Neural crest cell (in vitro differentiated cells): ENCODE measurements at places on chromosomes 11 and 22. TPM values are rescaled to one million over a fixed set of nuclear protein-coding genes. Genes with fewer than 3 reads are reported as not detected.
A peak's percentile ranks its signal among the peaks of the same experiment; 100 is the strongest.

GRCh38 chr11:60240662-60241061 lies 2.3 kb downstream of the MS4A4E start:
- H3K4me3 ChIP-seq = no peak overlapping the region
- no peak for DNase-seq
- H3K27ac ChIP-seq = no peak overlapping the region
- H3K27me3 ChIP-seq = peaks cover 9% of the 10 kb centered on the region
- no peaks in the 10 kb centered on the region for H3K4me1 ChIP-seq
- no peaks in the 10 kb centered on the region for H3K36me3 ChIP-seq

DNA sequence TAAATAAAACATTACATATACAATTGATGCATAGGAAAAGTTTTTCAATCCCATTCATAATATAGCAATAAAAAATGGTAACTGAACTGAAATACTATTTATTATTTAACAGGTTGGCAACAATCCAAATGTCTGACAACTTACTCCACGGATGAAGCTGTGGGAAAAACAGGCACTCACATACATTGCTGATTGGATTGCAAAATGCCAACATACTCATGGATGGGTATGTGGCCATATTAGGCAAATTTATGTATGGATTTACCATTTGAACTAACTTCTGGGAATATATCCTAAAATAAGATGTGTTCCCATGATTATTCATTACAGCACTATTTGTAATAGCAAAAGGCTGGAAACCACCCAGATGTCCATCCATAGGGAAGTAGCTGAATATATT lies 3.2 kb upstream of the BIRC2 start:
- H3K4me1 ChIP-seq = peaks cover 28% of the 10 kb centered on the region
- DNase-seq = no peak
- H3K27ac ChIP-seq = no peak overlapping the region

The MCHR1 gene
- total RNA-seq = 0.84 and 1.3 TPM in 2 replicates

DNA sequence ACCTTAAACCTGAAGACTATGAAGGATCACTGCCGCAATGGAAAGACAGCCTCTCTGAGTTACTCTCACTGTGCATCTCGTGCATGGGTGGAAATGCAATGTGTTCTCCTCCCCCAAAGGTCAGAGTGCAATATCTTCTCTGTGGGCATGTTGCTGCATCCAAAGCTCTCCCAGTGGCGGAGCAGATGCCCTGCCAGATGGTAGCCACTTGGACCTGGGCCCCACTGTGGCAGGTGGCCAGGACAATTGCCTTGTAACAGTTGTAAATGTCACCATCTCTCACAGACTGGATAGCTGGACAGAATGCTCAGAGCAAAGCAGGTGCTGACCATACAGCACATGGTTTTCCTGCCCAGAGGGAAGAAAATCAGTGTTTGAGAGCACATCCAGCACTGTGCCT lies 542.0 kb downstream of the FAM181B start:
- DNase-seq = no peak
- no peak overlapping the region for H3K27ac ChIP-seq
- H3K4me3 ChIP-seq = no peak overlapping the region
- H3K27me3 ChIP-seq = no peaks in the 10 kb centered on the region

The SLC25A18 gene
- total RNA-seq = 0.34 and 0.86 TPM in 2 replicates

- H3K4me3 ChIP-seq = no peak overlapping the region
- H3K4me1 ChIP-seq = peaks cover 7% of the 10 kb centered on the region
- H3K27ac ChIP-seq = peak overlapping the region; percentile 62
- no peaks in the 10 kb centered on the region for H3K36me3 ChIP-seq
- no peak for DNase-seq
Measured at GRCh38 chr22:20750461-20751184, 23.3 kb upstream of the SERPIND1 start.

- no peaks in the 10 kb centered on the region for H3K27me3 ChIP-seq
- DNase-seq = no peak
- no peak overlapping the region for H3K4me3 ChIP-seq
- no peak overlapping the region for H3K27ac ChIP-seq
- H3K36me3 ChIP-seq = no peaks in the 10 kb centered on the region
Measured at GRCh38 chr11:123132881-123133280, 62.2 kb downstream of the CLMP start.

DNA sequence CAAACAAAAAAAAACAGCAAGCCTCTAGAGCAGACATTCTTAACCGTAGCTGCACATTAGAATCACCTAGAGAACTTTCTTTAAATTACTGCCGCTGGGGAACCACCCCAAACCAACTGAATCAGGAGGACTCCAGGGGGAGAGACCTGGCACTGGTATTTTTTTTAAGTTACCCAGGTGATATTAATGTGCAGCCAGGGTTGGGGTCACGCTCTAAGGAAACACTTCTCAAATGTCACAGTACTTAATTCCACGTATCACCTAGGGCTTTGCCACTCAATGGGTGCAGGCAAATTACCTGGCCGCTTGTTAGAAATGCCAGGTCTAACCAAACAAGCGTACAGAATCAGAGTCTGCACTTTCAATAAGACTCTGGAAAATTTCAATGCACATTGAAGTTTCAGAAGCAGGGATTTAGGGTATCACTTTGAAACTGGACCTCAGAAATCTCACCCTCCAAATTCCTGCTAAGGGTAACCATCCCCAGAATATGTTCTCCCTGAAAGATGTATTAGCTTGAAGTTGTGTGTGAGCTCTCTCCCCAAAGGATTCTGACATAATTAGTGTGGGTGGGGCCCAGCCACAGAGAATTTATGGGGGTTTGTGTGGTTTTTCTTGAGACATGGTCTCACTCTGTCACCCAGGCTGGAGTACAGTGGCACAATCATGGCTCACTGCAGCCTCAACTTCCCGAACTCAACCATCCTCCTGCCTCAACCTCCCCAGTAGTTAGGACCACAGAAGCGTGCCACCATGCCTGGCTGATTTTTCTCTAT lies 12.7 kb upstream of the ISX start:
- peaks cover 62% of the 10 kb centered on the region for H3K27me3 ChIP-seq
- no peaks in the 10 kb centered on the region for H3K36me3 ChIP-seq
- no peak for DNase-seq
- no peaks in the 10 kb centered on the region for H3K4me1 ChIP-seq
- no peak overlapping the region for H3K4me3 ChIP-seq

DNA sequence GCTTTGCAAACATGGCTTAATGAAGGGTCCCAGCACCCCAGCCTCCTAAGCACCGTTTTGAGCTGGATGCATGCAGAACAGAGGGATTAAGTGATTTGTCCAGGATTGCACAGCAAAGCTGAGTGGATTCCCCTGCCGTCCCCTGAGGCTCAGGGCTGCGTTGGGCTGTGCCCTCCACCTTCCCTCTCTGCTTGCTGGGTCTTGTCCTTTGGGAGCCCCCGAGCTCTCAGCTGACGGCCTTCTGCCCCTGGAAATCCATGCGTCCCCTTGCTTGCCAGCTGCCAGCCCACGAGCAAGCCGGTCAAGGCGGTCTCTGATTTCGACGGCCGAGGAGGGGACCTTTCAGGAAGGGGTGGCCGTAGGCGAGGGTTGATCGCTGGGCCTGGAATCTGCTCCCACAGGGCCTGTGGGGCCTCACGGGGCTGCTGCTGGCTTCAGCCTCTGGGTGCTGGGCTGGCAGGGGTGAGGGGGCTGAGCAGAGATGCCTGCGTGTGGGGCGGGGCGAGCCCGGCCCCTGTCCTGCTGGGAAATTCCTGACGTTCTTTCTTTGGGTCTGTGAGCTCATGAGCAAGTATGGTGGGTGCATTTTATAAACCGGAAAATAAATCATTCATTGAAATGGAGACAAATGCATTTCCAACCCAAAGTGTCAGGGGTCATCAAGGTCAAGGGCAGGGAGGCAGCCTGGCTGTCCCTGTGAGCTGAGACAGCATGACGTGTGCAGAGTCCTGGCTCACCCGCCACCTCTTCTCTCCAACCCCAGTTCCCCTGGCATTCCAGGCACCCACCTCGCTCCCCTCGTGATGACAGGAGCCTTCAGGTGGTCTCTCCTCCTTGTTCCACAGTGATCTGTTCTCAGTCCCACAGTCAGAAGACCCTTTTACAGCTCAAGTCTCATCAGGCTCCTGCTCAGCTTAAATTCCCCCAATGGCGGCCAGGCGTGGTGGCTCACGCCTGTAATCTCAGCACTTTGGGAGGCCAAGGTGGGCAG lies 28.1 kb downstream of the FGF4 start:
- H3K36me3 ChIP-seq = no peaks in the 10 kb centered on the region
- H3K4me1 ChIP-seq = peaks cover 17% of the 10 kb centered on the region
- no peak overlapping the region for H3K4me3 ChIP-seq
- no peak overlapping the region for H3K27ac ChIP-seq
- no peak for DNase-seq

The PRDM10 gene
- total RNA-seq = 18.5 and 20.1 TPM in 2 replicates

DNA sequence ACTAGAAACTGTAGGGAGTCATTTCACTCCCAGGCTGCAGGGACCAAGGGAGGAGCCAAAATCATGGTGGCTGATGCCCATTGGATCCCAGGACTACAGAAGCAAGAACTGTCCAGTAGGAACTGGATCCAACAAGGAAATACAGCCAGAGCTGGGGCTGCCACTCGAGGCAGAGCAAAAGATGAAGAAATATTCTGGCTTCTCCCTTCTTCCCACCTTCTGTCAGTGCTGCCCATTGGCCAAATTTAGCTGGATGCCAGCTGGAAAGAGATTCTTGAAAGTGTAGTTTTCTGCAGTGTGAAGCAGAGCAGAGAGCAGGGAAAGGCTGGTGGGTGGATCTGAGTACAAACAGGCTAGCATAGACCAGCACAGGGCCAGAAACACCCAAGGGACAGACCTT lies 45.6 kb downstream of the COMMD9 start:
- no peak for DNase-seq
- no peak overlapping the region for H3K27ac ChIP-seq
- H3K4me1 ChIP-seq = no peaks in the 10 kb centered on the region
- H3K4me3 ChIP-seq = no peak overlapping the region
- H3K27me3 ChIP-seq = no peaks in the 10 kb centered on the region

- no peaks in the 10 kb centered on the region for H3K4me1 ChIP-seq
- DNase-seq = no peak
- no peak overlapping the region for H3K27ac ChIP-seq
- H3K4me3 ChIP-seq = no peak overlapping the region
- H3K27me3 ChIP-seq = no peaks in the 10 kb centered on the region
Measured at GRCh38 chr11:101063706-101064105, 65.9 kb downstream of the PGR start.

- H3K36me3 ChIP-seq = no peaks in the 10 kb centered on the region
- no peaks in the 10 kb centered on the region for H3K4me1 ChIP-seq
- peaks cover 35% of the 10 kb centered on the region for H3K27me3 ChIP-seq
- H3K4me3 ChIP-seq = no peak overlapping the region
- no peak overlapping the region for H3K27ac ChIP-seq
- DNase-seq = no peak
Measured at GRCh38 chr11:76729214-76729613, 53.9 kb upstream of the TSKU start.

DNA sequence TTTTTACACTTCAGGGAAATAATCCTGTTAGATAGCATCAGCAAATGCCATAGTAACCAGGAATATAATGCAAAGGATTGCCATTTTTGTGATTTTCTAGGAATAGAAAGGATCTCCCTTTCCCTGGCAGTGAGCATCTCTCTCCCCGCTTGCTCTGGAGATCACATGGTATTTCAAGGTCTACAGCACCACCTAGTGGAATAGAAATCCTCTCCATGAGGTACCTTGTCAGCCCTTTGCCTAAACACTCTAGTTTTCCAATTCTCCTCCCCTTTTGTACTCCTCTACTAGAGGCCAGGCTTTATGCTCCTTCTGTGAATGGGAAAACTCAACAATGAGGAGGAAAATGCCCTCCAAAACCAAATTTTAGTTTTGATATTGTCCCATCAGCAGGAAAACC lies 78.4 kb downstream of the XRRA1 start:
- no peaks in the 10 kb centered on the region for H3K4me1 ChIP-seq
- DNase-seq = no peak
- H3K27ac ChIP-seq = no peak overlapping the region
- no peak overlapping the region for H3K4me3 ChIP-seq
- H3K36me3 ChIP-seq = peaks cover 91% of the 10 kb centered on the region

The TRIM48 gene
- total RNA-seq = not detected in 2 replicates

- no peak overlapping the region for H3K27ac ChIP-seq
- no peaks in the 10 kb centered on the region for H3K27me3 ChIP-seq
- H3K36me3 ChIP-seq = peaks cover 15% of the 10 kb centered on the region
- DNase-seq = no peak
- peak overlapping the region; percentile 95 for H3K4me3 ChIP-seq
Measured at GRCh38 chr11:94972700-94973098, 657 bp downstream of the CWC15 start.

- H3K36me3 ChIP-seq = no peaks in the 10 kb centered on the region
- no peak for DNase-seq
Measured at GRCh38 chr11:18768472-18768901, 23.1 kb downstream of the PTPN5 start.

The INCENP gene
- total RNA-seq = 162 and 166 TPM in 2 replicates
